ENCODE measurements at places on chromosomes 1 and 21.

DNA sequence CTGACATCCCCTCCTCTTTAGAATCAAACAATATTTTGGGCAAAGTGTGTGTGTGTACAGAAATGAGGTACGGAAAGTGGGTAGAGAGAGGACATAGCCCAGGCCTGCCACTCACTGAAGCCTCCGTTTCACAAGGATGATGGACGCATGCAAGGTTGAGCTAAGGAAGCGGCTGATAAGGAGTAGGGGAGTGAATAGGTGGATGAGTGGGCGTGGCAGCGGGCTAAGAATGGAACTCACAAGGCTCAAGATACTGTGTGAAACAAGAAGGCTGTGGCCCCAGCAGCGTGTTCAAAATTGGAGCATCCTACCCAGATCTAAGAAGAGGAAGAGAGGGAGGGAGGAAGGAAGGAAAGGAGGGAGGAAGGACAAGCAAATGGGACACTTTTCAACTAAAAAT, 37.5 kb downstream of the VWA5B1 start:
- no peak for DNase-seq

- no peak for DNase-seq
Observed at GRCh38 chr21:41950941-41951351, 2.9 kb downstream of the C2CD2 start.

DNA sequence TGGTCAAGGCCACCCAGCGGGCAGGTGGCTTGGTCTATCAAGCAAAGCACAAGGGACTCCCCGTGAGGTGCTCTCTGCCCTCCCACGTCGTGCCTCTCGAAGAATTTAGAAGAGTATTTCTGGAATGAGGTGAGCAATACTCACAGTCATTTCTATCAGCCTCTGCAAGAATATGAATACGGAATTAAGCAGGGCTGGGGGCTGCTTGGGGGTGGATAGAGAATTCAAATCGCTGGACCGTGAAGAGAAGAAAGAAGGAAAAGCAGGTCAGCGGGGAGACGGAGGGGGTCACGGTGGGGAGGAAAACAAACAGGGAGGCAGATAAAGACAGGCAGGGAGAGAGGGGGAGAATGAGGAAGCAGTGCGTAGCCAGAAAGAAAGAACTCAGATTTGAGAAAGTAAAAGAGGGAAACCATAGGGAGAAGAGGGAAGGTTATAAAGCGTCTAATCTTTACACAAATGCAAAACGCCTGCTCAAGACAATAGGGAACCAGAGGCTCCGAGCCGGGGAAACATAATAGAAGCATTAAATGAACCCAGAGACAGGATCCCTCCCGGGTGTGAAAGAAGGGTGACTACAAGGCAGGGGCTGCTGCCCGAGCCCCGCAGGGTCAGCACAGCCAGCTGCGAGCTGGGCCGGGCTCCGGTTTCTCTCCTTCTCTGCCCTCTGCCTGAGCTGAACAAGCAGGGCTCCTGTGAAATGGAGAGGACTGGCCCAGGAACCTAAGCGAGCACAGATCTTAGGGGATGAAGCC, 2.1 kb upstream of the EDN2 start:
- DNase-seq: no peak

DNA sequence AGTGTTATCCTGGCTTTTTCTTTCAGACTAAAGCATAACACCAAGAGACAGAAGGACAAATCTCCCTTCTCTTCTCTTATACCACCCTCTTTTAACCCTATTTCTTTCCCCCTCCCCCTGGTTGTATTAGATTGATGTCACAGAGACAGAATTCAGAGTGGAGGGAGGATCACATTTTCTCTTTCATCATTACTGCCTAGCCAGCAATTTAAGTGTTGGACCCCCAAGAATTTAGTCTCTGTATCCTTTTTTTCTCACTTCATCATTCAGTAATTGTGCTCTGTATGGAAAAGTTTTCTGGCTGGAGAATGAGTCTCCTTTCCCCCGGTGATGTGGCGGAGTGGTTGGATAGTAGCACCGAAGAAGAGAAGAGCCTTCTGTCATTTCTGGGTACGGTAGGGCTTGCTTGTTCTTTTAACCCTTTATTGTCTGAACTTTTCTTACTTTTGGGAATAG, 124.8 kb downstream of the CLEC20A start:
- no peak for DNase-seq

DNA sequence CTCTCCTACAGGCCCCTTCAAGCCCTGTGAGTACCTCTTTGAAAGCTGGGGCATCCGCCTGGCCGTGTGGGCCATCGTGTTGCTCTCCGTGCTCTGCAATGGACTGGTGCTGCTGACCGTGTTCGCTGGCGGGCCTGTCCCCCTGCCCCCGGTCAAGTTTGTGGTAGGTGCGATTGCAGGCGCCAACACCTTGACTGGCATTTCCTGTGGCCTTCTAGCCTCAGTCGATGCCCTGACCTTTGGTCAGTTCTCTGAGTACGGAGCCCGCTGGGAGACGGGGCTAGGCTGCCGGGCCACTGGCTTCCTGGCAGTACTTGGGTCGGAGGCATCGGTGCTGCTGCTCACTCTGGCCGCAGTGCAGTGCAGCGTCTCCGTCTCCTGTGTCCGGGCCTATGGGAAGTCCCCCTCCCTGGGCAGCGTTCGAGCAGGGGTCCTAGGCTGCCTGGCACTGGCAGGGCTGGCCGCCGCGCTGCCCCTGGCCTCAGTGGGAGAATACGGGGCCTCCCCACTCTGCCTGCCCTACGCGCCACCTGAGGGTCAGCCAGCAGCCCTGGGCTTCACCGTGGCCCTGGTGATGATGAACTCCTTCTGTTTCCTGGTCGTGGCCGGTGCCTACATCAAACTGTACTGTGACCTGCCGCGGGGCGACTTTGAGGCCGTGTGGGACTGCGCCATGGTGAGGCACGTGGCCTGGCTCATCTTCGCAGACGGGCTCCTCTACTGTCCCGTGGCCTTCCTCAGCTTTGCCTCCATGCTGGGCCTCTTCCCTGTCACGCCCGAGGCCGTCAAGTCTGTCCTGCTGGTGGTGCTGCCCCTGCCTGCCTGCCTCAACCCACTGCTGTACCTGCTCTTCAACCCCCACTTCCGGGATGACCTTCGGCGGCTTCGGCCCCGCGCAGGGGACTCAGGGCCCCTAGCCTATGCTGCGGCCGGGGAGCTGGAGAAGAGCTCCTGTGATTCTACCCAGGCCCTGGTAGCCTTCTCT, 23.5 kb downstream of the UBE2T start:
- DNase-seq: no peak

DNA sequence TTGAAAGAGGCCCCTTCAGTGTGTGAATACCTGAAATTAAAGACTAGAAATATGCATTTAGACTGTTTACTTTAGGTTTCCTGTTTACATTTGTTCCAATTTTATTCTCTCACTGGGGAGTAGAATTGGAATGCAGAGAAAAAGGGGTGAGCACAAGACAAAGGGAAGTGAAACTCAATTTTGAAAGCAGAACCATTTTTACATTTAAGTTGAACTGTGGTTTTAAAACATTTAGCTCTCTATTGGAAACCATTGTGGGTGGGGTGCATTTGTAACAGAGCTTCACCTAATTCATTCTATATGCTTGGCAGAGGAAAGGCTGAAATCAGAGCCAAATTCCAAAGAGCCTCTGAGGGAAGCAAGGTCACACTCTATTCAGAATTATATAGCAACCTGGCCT, 235.3 kb upstream of the C1orf105 start:
- DNase-seq: no peak

DNA sequence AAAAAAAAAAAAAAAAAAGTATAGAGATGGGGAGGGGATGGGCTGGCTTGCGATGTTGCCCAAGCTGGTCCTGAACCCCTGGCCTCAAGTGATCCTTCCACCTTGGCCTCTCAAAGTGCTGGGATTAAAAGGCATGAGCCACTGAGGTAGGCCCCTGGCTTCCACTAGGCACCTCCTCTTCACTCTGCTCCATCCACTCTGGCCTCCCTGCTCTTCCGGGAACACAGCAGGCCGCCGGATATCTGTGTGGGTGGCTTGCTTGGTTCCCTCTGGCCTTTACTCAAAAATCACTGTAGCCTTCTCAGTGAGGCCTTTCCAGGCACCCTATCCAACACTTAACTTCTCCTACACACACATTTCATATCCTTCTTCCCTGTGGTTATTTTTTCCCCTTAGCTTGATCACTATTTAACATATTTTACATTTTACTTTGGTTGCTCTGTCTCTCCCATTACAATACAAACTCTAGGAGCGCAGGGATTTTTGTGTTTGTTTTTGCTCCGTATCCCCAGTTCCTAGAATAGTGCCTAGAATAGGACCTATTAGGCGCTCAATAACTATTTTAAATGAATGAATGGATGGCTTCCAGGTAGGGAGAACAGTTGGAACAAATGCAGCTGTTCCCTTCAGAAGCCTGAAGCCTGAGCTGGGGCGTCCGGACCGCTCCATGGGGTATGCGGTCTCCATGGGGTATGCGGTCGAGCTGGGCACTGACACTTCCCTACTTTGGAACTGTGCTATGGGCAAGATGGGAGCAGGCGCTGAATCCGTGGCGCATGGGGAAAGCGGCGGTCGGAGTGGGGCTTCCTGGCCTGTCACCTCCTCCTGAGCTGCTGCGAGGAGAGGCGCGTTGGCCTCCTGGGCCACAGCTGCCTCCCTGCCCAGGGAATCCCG, 46.7 kb downstream of the H3-3A start:
- DNase-seq: no peak

DNA sequence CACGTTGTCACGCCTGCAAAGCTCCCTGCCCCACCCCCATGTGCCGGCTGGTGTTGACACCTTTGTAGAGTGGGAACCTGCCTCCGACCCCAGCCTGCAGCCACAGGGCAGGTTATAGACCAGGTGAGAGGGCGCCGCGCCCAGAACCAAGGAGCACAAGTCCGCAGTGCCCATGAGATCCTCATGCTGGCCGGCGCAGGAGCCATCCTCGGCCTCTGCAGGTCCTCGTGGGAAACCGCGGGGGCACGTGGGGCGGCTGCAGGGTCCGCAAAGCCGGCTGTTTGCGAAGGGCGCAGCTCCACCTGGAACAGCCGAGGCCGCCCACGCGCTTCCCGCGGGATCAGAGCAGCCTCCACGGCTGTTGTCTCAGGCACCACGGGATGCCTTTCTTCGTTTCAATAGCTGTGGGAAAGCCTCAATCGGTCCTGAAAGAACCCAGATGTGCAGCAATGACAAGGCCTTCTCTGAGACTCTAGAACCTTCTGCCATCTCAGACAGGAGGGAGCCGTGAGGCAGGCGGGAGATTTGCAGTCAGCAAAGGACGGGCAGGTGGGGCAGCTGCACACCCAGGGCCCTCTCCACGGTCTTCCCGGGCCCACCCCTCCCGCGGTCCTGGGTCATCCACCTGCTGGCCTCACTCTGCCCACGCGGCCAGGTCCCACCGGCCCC, 29.9 kb downstream of the POFUT2 start:
- no peak for DNase-seq

GRCh38 chr1:233295237-233295974, at the start of gene PCNX2:
PCNX2 (minus strand) TSS chr1:233295725; CDS start chr1:233295478, 247 bp downstream.
- peak; percentile 33 for DNase-seq

GRCh38 chr1:218809625-218810024, 364.1 kb upstream of the LYPLAL1 start:
- no peak for DNase-seq

DNA sequence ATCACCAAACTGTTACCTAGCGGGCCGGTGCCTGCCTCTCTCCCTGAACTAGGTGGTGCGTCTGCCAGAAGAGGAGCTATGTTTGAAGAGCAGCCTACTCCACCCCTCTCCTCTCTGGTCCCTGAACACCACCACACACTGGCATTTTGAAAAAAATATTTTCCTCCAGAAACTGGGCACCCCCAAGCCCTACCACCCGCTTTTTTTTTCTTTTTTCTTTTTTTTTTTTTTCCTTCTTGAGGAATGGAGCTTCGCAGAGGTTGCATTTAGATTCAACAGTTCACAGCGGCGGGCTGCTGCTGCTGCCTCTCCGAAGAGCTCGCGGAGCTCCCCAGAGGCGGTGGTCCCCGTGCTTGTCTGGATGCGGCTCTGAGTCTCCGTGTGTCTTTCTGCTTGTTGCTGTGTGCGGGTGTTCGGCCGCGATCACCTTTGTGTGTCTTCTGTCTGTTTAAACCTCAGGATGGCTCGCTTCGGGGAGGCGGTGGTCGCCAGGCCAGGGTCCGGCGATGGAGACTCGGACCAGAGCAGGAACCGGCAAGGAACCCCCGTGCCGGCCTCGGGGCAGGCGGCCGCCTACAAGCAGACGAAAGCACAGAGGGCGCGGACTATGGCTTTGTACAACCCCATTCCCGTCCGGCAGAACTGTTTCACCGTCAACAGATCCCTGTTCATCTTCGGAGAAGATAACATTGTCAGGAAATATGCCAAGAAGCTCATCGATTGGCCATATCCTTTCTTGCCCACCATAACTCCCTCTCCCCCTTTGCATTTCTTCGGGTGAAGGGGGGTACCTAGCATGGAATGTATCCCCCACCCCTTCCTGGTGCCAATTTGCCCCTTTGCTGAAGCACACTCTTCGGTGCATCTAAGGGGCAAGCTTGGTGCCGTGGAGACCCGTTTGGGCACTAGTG, at the start of gene CACNA1E:
Gene CACNA1E, plus strand, starts transcription at position 233 of the 911 bp plus-strand sequence. Its CDS starts 228 bp downstream, at position 461.
- no peak for DNase-seq

- peak; percentile 97 for DNase-seq
Observed at GRCh38 chr1:78004719-78005447, at the start of gene DNAJB4. DNAJB4 (plus strand) TSS chr1:78004939; CDS start chr1:78005111, 172 bp downstream.

GRCh38 chr1:7940745-7941436, at the start of gene TNFRSF9:
TNFRSF9 (minus strand) TSS chr1:7940839; CDS start chr1:7939994, 845 bp downstream.
- DNase-seq: no peak

GRCh38 chr1:4121834-4122512, 221.9 kb upstream of the C1orf174 start:
- no peak for DNase-seq

GRCh38 chr1:225908773-225909172, 15.3 kb downstream of the PYCR2 start:
- DNase-seq: no peak

DNA sequence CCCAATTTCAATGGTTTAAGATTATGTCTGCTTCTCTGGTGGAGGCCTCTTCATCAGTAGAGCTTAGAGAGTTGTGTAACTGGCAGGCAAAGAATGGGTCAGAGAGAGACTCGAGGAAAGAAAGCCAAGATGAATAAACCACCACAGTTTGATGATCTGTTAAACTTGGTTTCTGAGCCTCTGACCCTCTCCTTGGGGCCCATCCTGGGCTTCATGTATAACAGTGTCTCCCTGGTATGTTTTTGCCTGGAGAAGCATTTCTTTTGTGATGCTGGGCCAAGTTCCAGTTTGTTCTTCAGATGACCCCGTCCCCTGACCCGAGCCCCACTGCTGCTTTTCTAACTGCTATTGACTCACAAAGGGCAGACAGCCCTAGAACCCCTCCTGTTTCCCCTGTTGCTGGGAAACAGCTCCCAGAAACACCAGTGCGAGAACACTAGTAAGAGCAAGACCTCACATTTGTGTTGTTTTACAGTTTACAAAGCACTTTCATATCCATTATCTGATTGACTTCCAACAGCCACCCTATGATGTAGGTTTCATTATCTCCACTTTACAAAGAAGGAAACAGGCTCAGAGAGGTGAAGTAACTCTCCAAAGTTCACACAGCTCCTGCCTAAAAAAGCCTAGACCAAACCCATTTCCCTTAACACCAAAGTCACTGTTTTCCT, 9.0 kb downstream of the CD2 start:
- DNase-seq: no peak

Data from HCT116 (cell line).